Osteocyte (in vitro differentiated cells): ENCODE measurements at places on chromosomes 16 and 17. TPM values are rescaled to one million over a fixed set of nuclear protein-coding genes. Genes with fewer than 3 reads are reported as not detected.
A peak's percentile ranks its signal among the peaks of the same experiment; 100 is the strongest.

GRCh38 chr17:81385320-81386111 is 9.7 kb upstream of the BAHCC1 start:
- DNase-seq: no peak
- H3K27me3 ChIP-seq: no peaks in the 10 kb centered on the region
- H3K4me3 ChIP-seq: peak overlapping the region; percentile 32
- H3K36me3 ChIP-seq: no peaks in the 10 kb centered on the region

Gene CFAP97D1
- total RNA-seq: not detected in 2 replicates

DNA sequence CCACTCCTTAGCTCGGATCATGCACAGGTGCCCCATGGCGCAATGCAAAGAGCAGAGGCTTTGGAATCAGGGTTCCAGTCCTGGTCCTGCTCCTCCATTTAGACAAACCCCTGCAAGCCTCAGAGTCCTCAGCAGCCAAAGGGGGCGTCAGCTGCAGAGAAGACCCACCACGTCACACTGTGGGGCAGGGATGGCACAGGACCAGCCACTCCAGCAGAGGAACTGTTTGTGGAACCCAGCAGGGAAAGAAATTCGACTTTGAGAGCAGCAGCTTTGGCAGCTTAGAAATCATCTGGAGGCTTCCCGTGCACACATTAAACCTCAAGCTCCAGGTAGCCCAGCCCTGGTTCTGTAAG is 25.2 kb downstream of the C17orf100 start:
- no peak for DNase-seq
- no peak overlapping the region for H3K4me3 ChIP-seq
- H3K27ac ChIP-seq: no peak overlapping the region
- H3K36me3 ChIP-seq: no peaks in the 10 kb centered on the region

Gene DPEP2
- not detected in 2 replicates for total RNA-seq

GRCh38 chr16:81204798-81205680 is 33.5 kb upstream of the BCO1 start:
- peaks cover 33% of the 10 kb centered on the region for H3K27me3 ChIP-seq
- no peak overlapping the region for H3K4me3 ChIP-seq
- H3K36me3 ChIP-seq: no peaks in the 10 kb centered on the region
- H3K4me1 ChIP-seq: peaks cover 3% of the 10 kb centered on the region

- no peaks in the 10 kb centered on the region for H3K36me3 ChIP-seq
- H3K27ac ChIP-seq: no peak overlapping the region
- H3K4me3 ChIP-seq: no peak overlapping the region
Observed at GRCh38 chr16:67339453-67339852, 12.8 kb downstream of the LRRC36 start.
